ENCODE measurements at places on chromosomes 1 and 21.

- DNase-seq = no peak
These were observed 33.1 kb upstream of the TMEM51 start for GRCh38 chr1:15120251-15120945.

DNA sequence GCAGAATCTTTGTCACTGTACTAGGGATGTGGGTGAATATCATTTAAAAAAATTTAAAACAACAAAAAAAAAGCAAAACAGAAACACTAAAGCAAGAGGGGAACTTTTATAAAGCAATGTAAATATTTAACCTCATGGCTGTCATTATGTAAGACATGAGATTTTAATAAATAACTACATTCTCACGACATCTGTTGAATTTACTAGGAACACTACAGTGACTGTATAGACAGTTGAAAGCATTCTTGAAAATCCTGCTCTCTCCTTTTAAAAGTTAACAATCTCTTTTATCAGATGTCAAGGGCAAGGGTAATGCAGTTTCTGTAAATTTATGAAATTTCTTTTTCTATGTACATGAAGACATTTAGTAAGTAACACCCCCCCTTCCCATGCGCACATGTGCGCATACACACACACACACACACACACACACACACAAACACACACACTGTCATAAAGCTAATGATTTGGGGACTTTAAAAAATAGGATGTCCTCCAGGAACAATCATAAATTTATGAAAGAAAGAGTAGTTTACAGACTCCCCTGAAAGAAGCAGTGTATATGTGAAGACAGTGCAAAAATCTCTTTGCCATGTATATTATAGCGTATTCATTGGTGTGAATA lies 51.7 kb downstream of the PROX1 start:
- DNase-seq = no peak

DNA sequence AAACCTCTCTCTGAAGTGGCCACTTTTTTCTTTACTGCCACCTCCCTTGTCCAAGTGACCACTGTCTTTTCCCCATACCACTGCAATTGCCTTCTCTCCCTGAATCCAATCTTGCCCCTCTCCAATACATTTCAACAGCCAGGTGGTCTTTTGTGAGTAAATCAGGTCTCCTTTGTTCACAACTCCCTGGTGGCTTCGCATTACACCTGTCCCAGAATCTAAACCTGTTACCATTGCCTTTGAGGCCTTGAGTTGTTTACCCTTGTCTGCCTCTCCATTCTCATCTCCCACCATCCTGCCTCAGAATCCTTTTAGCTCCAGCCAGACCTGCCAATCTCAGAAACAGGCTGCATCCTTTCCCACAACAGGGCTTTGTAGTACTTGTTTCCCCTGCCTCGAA lies 21.8 kb upstream of the DYNLT5 start:
- DNase-seq = no peak

GRCh38 chr1:50527249-50527986 lies 104.2 kb upstream of the DMRTA2 start:
- no peak for DNase-seq

GRCh38 chr1:202752774-202753173 lies 42.5 kb upstream of the SYT2 start:
- DNase-seq = no peak

DNA sequence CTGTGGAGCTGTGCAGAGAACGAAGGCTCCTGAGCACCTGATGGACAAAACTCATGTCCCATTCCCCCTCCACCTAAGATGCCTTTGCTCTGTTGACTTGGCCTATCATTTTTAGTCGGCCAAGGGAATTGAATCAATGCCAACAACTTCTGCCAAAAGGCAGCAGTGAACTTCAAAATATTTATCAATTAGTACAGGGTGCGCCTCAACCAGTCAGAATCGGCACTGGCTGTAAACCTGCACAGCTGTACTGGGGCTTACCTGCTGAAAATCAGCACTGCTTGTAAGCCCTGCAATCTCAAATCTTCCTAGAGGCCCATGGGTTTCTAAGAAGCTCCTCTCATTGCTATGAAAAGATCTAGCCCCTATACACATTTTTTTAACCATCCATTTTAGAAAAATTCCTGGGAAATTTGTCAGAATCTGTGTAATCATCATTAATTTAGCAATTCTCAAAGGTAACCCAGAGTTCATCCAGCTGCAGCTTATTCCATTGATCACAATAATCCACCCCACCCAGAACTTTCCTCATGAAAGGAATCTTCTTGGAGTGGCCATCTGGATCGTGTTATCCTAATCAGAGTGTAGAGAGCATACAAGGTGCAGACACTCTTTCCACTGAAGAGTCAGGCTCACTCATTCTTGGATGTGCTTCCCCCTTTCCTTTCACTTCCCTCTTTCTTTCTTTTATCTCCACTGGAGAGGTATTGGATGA lies 40.2 kb downstream of the ADAMTS1 start:
- DNase-seq = no peak

DNA sequence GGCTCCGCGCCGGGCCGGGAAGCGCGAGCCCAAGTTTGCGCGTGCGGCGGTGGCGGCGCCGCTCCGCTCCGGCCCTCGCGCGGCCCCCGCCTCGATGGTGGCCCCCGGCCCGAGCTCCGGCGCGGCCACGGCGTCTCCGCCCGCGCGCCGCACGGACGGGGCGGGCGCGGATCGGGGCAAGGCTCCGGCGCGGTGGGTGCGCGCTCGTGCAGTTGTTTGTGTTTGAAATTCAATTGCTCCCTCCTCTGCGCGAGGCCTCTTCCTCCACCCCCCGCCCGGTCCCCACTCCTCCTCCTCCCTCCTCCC lies at the start of gene HDGF:
Gene HDGF (minus strand): TSS at position 225 of the 306 bp plus-strand sequence. CDS start 246 bp downstream, outside the sequence.
- no peak for DNase-seq

GRCh38 chr1:172176206-172176605 lies 244.3 kb upstream of the C1orf105 start:
- DNase-seq = no peak

GRCh38 chr1:51861669-51862068 lies 16.9 kb downstream of the NRDC start:
- DNase-seq = no peak

- DNase-seq = no peak
These were observed 91.2 kb downstream of the AJAP1 start for GRCh38 chr1:4745560-4745959.

DNA sequence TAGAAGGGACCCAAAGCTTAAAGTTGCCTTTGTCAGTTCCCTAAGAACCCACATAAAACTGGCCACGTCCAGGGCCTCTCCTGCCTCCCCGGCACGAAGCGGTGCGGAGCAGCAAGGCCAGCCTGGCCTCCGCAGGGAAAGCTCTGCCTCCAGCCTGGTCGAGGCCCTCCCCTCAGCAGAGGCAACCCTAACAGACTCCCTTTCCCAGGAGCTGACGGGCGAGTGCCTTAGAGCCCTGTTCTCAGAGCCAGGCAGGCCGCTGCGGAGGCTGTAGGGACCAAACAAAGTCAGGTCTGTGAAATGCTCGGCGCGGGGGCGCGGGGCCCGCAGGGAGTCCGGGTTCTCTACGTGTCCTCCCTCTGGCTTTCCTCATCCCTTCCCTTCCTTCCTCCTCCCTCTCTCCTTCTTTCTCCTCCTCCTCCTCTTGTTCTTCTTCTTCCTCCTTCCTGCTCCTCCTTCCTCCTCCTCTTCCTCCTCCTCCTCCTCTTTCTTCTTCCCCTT lies 40.7 kb downstream of the RIPK4 start:
- DNase-seq = no peak

- no peak for DNase-seq
These were observed 157.3 kb downstream of the CASZ1 start for GRCh38 chr1:10639011-10639774.

DNA sequence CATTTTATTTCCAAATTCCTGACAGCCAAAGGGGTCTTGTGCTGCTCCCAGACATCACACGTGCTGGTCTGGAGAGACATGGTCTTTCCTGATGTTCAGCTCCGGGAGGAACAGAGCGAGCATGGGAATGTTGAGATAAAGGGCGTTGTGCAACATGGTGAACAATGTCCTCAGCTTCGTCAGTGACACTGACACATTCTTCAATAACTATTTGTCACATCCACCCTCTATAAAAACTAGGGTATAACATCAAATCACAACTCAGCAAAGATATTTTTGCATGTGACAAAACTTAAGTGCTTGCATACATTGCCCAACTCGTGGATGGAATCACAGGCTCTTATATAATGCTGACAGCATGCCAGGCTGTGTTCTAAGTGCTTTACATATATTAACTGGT lies 42.4 kb upstream of the GRHL3 start:
- no peak for DNase-seq

DNA sequence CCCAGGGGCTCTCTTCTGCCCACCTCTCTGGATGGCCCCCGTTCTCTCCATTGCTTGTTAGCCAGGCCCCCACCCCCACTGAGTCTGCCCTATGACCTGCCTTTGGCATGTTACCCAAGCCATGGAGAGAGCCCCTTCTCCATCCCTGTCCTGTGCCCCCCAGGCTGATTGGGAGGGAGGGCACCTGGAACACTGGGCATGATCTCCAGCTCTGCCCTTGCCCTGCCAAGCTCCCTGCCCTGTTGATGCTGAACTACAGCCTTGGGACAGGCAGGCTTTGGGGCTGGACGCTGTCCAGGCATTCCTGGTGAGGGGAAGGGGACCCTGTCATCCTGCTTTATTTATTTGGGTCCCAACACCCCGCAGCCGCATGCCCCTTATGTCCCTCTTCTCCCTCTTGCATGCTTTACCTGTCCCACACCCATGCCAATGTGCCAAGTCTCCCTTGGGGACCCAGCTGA lies 10.7 kb downstream of the TRIM46 start:
- no peak for DNase-seq

DNA sequence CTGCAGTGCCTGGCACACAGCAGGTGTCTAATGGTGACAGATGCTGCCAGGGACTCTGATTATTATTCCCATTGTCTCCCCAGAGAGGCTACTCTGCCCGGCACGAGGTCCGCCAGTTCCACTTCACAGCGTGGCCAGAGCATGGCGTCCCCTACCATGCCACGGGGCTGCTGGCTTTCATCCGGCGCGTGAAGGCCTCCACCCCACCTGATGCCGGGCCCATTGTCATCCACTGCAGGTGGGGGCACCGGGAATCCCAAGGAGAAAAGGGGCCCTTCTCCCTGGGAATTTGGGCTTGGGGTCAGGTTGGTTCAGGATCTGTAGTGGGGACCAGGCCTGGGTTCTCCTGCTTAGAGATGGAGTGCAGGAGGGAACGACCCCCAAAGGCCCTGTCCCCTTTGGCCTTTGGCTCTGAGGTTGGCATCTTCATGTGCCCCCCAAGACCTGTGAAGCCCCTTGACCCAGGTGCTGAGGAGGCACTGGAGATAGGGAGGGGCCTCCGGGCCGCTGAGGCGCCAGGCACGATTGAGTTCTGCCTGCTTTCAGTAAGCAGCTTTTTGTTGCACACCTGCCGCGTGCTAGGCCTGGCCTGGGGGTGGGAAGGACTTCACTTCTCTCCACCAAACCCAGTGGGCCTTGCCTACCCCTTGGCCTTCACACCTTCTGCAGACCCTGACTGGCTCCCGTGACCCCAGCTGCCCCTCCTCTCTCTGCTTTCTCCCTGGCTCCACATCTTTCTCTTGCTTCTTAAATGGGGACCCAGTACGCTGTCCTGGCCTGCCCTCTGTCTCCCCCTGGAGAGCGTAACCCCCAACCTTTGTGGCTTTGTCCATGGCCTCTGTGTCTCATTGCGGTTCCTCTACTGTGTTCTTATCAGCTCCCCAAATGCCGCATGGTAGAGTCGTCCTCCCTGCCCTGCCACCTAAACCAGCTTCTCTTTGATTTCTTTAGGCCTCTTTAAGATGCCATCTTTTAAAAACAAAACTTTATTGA lies 76.4 kb downstream of the PTPRU start:
- DNase-seq = no peak

- DNase-seq = no peak
These were observed 156.9 kb downstream of the DHRS3 start for GRCh38 chr1:12460911-12461621.

- DNase-seq = no peak
These were observed 62.7 kb downstream of the STUM start for GRCh38 chr1:226611301-226611700.

DNA sequence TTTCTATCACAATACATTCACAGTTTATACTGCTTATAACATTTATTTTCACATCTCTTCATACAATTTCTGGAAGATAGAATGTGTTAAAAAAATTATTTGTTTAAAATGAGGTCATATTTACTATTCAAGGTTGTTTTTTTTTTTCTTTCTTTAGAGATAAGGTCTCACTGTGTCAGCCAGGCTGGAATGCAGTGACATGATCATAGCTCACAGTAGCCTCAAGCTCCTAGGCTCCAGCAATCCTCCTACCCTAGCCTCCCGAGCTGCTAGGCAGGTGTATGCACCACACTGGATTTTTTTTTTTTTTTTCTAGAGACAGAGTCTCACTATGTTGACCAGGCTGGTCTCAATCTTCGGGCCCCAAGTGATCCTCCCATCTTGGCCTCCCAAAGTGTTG lies 19.0 kb upstream of the RNF11 start:
- DNase-seq = no peak

GRCh38 chr1:214581785-214582184 lies 21.2 kb upstream of the CENPF start:
- DNase-seq = no peak

- DNase-seq = no peak
These were observed 192.4 kb upstream of the JUN start for GRCh38 chr1:58976294-58976693.

DNA sequence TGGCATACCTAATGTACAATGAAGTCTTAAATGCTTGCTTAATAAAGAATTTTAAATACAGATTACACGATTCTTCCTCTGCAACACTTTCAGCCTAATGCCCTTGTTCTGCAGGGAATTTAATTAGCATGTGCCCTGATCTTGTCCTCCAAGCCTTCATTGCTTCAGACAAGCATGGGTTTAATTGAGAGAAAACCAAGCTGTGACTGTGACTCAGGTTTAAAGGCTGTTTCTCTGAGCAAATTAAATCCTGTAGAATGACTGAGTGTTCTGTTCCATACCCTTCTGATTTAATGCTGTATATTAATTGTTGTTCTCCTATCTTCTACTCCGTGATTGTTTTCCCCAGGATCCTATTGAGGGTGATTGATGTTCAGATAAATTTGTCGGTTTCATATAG lies 269.0 kb upstream of the PRMT6 start:
- DNase-seq = no peak

DNA sequence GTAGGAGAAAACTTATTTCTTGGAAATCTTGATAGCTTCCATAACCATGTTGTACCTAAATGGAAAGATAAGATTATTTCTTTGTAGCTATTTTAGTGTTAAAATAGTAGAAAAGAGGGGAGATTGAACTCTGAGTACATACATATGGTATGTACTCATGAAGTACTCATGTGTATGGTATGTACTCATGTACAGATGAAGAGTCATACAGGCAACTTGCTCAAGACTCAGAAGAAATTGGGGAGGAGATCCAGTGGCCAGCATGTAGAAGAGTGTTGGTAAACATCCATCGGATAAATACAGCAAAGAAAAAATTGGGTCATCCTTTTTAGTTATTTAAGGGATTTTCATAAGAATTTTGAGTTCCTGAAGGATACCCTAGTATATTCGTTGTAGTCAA lies 29.0 kb downstream of the MDM4 start:
- DNase-seq = no peak

- no peak for DNase-seq
These were observed 141.4 kb upstream of the CACYBP start for GRCh38 chr1:174858301-174858700.

All from activated CD8-positive, alpha-beta memory T cell treated with anti-CD3 and anti-CD28 coated beads for 1 hour (primary cell).